ENCODE measurements at places on chromosomes 1 and 21.
A peak's percentile ranks its signal among the peaks of the same experiment; 100 is the strongest.

DNA sequence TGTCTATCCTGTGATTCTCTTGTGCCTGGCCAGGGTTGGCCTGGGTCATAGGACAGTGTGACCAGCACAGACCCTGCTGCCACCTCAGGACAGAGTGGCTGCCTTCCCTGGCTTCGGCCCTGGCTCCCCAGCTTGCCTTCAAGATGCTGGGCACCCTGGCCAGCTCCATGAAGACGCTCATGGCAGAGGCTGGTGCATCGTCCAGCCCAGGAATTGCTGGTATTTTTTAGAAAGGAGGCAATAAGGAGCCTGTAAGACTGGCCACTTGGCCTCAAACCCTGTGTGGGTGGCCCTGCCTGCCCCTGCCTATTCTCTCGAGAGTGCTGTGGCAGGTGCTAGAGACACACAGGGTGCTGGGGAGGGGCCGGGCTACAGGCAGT lies 70.4 kb upstream of the ACTRT2 start:
- DNase-seq, result no peak

GRCh38 chr1:15337656-15338402 lies 71.9 kb upstream of the EFHD2 start:
- DNase-seq, result no peak

DNA sequence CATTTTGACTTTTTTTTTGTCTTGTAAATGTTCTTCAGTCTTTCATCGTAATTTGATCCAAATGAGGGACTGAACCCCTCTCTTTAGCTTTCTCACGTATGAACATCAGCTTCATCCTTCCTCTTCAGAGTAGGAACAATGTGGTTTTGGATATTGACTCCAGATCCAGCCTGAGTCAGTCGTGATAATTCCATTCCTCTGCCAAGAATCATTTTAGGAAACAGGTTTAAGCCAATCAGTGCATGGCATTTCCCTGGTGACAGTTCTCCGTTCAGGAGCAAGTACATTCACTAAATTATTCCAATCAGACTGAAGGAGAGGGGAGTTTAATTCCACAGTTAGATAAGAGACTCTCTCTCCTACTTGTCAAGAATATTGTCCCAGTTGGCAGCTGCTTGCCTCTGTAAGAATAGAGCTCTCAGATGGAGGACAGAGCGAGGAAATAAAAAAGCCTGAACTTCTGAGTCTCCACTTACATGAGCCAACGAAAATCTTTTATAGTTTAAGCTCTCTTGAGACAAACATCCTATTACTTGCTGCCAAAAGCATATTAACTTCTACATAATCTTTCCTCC lies 18.6 kb downstream of the RHOU start:
- no peak for DNase-seq

- DNase-seq, result peak; percentile 69
Observed at GRCh38 chr1:171142416-171143385, 42.4 kb upstream of the FMO2 start.

- DNase-seq, result no peak
Observed at GRCh38 chr1:41492341-41492848, 7.9 kb upstream of the EDN2 start.

- no peak for DNase-seq
Observed at GRCh38 chr1:42851420-42851819, 5.0 kb downstream of the ZNF691 start.

GRCh38 chr1:43934101-43934985 lies 742 bp downstream of the ARTN start:
- no peak for DNase-seq

GRCh38 chr1:159829822-159830465 lies 3.3 kb downstream of the SLAMF8 start:
- DNase-seq, result no peak

- DNase-seq, result no peak
Observed at GRCh38 chr1:32861904-32862695, 8.6 kb downstream of the FNDC5 start.

- no peak for DNase-seq
Observed at GRCh38 chr1:228974273-228974672, 239.0 kb downstream of the RHOU start.

DNA sequence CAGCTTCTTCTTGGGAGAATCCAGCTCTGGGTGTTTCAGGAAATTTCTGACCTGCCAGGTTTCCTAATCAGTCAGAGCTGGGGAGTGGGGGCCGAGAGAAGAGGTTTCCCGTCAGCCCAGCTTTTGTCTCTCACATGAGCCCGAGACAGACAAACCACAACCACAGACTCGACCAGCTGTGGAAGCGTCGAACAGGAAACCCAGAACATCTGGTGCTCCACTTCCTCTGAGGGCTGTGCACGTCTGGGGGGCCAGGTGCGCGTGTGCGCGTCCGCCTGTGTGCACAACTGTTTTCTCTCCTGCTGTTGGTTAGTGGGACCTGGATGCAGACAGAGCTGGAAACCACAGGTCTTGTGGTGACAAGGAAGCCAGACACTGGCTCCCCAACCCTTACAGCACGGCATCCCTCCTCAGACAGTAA lies 113.0 kb upstream of the SLC25A33 start:
- no peak for DNase-seq

GRCh38 chr1:49060766-49061165 lies 284.1 kb upstream of the BEND5 start:
- DNase-seq, result no peak

- no peak for DNase-seq
Observed at GRCh38 chr1:14929547-14930246, 223.8 kb upstream of the TMEM51 start.

GRCh38 chr1:23362218-23362713 lies 7.4 kb downstream of the ZNF436 start:
- DNase-seq, result no peak

All from right lung (tissue), 10 donors.